NCI-H1694 (cell line): ENCODE measurements at places on chromosomes 3 and 15.

GRCh38 chr3:171748064-171748924 lies 62.0 kb downstream of the PLD1 start:
- DNase-seq: no peak

DNA sequence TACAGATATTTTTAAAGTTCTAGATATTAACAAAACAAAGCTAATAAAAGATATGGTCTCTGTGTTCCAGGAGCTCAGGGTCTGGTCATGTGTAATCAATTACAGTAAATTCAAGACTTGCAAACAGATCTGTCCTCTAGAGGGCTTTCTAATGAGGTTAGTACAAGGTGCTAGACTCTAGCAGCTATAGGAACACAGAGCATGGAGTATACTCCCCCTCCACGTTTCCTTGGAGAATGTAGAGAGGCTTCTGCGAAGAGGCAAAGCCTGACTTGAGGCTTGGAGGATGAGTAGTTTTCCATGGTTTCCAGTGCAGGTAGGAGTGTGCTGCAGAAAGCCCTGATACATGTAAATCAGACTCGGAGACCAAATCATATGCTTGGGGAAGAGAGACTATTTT lies 32.7 kb upstream of the DLG1 start:
- no peak for DNase-seq

DNA sequence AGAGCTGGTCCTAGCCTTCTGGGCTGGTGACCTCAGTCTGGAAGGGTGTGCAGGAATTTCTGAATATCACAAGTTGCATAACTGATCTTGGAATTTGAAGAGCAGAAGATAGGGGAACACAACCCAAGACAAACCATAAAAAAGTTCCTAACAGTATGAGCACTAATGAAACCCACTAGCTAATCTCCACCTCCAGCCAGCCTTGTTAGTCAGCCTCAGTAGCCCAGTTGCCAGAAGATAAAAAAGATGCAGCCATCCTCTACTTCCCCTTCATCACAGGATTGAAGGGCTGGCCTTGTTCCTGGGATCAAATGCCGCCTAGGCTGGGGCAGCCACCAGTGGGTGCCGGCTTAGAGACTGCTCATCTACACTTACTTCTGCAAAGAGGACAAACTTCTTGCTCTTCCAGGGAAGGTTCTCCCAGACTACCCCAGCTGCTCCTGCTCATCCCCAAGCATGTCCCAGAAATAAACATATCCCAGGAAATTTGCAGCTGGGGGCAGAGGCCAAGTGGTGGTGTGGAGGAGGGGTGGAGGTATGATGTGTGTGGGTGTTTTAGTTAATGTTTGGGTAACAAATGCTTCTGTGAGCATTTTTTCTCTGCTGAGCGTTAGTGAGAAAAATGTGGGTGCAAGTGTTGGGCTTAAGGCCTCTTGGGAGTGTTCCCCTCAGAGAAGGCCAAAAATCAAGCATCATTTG lies 9.2 kb upstream of the ITGA11 start:
- no peak for DNase-seq

DNA sequence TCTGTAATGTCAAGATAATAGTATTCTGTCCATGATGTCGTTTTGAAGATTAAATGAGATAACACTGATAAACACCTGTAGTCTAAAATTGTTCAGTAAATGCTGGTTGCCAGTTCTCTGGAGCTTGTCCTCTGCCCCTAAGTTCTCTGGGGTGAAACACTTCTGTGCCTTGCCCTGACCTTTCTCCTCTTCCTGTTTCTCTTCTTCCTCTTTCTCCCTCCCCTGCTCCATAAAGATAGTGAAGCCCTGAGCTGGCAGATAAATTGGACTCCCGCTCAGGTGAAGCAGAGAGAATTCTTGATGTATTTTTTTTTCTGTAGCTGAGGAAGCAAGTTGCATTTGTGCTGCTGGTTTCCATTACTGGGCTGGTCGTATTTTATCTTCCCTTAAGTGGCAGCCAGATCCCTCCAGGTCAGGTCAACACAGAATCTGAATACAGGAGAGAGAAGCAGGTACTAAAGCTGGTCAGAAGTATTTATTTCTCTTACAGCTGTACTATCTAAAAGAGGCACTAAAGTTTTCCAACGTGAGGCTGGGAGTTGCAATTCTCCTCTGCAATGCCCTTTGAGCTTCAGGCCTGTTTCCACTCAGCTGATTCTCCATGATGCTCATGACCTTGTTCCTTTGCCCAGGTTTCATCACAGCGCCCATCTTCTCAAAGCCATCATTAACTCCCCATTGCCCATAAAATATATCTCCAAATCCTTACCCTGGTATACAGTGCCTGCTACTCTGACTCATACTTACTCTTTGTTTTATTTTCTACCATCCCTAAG lies 319.3 kb upstream of the CFAP20DC start:
- DNase-seq: no peak

- DNase-seq: no peak
Observed at GRCh38 chr3:107978131-107979055, 112.4 kb downstream of the CD47 start.

GRCh38 chr15:38636597-38636996 lies 72.0 kb upstream of the RASGRP1 start:
- no peak for DNase-seq

GRCh38 chr3:196774848-196775422 lies 35.3 kb downstream of the PAK2 start:
- no peak for DNase-seq

DNA sequence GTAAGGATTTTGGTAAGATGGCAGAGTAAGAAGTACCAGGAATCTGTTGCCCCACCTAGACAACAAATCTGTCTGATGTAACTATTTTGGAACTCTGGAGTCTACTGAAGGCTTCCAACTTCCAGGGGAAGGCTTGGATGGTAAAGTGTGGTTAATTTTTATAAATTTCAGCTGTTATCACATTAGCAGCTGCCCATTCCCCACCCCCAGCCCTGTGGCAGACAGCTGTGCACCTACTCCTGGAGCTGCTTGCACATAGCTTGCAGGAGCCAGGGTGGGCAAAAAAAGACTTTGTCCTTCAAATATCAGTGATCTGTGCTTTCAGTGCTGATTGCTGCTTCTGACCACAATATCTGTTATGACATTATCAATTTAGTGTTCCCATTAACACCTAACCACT lies 47.4 kb downstream of the FRMD5 start:
- no peak for DNase-seq

GRCh38 chr15:88797663-88798339 lies 5.4 kb upstream of the ACAN start:
- no peak for DNase-seq

DNA sequence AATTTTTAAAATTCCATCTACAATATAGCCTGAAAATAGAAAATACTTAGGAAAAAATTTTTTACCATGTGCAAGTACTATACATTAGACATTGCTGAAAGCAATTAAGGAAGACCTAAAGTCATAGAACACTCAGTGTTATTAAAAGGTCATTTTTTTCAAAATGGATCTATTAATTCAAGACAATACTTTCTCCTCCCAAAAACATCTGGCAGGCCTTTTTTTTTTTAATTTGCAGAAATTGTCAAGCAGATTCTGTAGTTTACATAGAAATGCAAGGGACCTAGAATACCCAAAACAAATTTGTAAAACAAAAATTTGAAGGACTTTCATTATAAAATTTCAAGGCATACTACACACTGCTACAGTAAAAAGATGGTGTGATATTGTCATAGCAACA lies 238.4 kb upstream of the VEPH1 start:
- no peak for DNase-seq

DNA sequence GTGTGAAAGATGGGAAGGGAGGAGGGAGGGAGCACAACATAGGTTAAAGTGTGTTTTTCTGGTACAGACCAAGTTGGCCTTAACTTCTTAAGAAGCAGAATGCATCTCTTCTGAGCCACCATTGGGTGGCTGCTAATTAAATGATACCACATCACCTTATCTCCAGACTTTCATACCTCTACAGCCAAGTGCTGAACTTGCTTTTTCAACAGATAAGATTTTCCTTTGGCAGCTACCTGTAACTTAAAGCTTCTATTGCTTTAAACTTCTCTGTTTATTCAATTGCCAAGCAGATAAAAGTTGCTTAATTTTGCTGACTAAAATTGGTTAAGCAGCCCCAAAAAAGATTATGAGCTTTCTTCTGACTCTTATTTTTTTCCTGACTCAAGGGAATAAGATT lies 292.4 kb upstream of the SGO1 start:
- no peak for DNase-seq

DNA sequence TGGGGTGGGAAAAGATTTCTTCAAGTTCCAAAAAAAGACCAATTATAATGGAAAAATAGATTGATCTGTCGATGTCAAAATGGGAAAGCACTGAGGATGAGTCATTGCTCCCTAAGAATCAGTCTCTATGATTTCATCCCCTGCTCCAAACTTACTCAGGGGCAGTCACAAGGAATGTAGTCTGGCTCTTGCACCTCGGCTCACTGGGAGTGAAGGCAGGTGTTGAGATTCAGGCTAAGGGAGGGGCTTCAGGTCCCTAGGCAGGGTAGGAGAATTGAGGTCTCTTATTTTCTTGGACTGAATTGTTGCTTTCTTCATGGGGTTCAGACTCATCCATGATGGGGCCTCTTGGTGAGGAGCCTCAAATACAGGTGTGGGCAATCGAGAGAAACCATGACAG lies 14.2 kb downstream of the ESYT3 start:
- DNase-seq: no peak

DNA sequence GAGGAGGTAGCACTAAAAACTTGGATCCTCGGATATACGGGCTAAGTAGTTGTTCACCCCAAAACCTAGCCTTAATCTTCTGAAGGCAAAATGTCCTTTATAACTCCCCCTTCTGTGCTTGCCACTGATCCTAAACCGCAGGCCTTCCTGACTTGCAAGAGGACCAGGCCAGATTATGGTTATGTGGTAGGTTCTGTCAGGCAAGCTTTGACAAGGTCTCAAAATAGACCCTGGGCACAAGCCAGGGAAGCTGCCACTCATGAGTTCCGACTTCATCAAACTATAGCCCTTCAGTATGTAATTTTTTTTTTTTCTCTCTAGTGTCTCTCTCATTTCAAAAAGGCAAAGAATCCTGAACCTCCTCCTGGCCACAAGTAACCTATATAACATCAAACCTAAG lies 3.2 kb downstream of the LRRFIP2 start:
- no peak for DNase-seq

- no peak for DNase-seq
Observed at GRCh38 chr3:99865321-99865720, 47.7 kb downstream of the CMSS1 start.

- DNase-seq: no peak
Observed at GRCh38 chr3:194262925-194263305, 88.2 kb downstream of the CPN2 start.

DNA sequence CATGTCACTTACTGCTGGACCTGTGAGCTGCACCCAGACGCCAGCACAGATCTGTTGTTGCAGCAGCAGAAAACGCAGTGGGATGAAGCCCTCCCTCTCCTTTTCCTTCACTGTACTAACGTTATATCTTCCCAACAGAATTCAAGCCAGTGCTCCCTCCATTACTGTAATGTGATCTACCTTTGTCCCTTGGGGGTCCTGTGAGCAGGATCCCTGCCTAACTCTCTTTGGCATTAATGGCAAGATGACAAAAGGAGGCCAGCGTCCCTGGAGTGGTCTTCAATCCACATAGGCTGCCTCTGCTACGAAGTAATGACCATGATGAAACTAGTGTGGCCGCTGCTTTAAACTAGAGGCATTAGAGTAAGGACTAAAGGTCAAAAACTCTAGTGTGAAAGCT lies 69.3 kb upstream of the SOX14 start:
- no peak for DNase-seq

GRCh38 chr3:7309641-7310102 lies 448.8 kb downstream of the GRM7 start:
- DNase-seq: no peak

GRCh38 chr3:194446754-194447153 lies 40.0 kb downstream of the ATP13A3 start:
- DNase-seq: no peak

DNA sequence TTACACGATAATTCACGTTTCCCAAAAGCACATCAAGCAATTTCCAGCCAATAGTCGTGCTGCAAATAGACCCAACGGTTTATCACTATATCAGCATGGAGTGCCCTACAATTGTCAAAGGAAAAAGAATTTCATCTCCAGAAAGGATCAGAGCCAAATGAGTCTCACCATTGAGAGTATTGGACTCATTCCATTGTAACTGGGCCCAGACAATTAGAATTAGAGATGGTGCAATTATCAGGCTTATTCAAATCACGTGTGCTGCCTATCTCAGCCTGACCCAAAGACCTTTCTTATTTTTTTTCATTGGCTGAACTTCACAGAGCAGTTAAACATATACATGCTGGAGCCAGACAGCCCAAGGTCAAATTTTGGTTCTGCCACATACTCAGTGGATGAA lies 87.0 kb upstream of the LRTM1 start:
- no peak for DNase-seq

DNA sequence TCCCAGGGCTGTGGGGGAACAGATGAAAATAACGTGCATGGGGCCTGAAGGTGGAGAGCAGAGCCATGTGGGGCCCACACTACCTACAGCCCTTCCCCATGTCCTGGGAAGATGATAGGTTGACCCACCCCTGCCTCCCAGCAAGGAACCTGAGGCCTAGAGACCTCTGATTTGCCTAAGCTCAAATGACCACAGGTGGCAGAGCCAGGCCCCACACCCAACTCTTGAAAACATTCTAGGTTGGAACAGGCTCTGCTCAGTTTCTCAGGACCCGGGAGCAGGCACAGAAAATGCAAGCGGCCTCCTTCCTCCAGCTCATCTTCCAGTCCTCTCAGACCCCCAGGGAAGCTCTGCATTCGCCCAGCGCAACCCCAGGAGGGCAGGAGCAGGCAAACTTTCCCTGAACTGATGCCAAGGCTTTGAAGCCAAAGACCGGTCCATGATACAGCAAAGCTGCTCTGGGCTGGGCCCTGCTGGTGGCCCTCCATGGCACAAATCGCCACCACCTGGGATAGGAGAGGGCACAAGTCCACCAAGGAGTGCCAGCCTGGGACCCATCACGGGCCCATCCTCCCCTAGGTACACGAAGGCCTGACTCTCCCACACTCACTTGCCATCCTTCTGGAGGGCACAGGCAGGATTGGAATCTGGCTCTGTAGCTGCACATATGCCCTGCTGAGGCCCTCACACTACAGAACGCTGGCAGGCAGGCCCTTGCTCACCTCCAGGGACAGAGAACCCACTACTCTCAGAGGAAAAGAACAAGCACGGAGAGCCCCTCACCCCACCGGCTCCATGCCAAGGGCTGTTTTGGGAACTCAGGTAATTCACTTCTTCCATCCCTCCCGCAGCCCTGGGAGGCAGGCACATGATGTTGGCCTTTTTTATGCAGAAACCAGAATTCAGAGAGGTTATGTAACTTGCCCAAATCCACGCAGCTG lies 51.0 kb upstream of the FURIN start:
- DNase-seq: no peak
